GM19239 (cell line): ENCODE measurements at places on chromosomes 16 and 17.

GRCh38 chr16:49399594-49400364, 26.2 kb downstream of the C16orf78 start:
- peak; percentile 51 for DNase-seq

GRCh38 chr17:72514891-72515290, 394.1 kb downstream of the SOX9 start:
- DNase-seq = no peak

GRCh38 chr16:49588026-49588425, 214.4 kb downstream of the C16orf78 start:
- no peak for DNase-seq

GRCh38 chr17:82836823-82837357, 2.9 kb downstream of the ZNF750 start:
- DNase-seq = no peak

- DNase-seq = no peak
These were observed 102.8 kb upstream of the CCL1 start for GRCh38 chr17:34465789-34466188.

GRCh38 chr17:68200689-68201417, 47.0 kb upstream of the AMZ2 start:
- DNase-seq = peak; percentile 62

- DNase-seq = no peak
These were observed 1.0 kb downstream of the RSPRY1 start for GRCh38 chr16:57186872-57187854.

DNA sequence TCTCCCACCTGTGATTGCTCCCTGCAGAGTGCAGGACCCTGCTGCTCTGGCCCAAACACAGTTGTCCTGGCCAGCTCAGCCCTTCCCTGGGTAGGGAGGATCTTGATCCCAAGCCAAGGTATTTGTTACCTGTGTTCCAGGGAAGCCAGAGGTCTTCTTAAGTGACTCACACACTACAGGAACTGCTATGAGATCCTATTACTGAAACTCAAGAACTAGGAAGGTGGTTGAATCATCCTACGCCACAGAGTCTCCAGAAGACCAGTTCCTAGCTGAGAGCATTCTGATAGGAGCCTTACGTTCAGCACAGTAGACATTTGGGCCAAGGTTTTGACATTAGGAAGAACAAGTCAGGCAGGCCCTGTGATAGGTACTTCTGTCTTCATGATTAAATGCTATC, 12.0 kb downstream of the CHST6 start:
- no peak for DNase-seq
